Activated naive CD8-positive, alpha-beta T cell treated with anti-CD3 and anti-CD28 coated beads, Interleukin-2, amount 50 U/mL, for 16 hours (primary cell): ENCODE measurements at places on chromosomes 6 and 20.

GRCh38 chr6:20879526-20879925 lies 345.3 kb downstream of the CDKAL1 start:
- no peak for DNase-seq

DNA sequence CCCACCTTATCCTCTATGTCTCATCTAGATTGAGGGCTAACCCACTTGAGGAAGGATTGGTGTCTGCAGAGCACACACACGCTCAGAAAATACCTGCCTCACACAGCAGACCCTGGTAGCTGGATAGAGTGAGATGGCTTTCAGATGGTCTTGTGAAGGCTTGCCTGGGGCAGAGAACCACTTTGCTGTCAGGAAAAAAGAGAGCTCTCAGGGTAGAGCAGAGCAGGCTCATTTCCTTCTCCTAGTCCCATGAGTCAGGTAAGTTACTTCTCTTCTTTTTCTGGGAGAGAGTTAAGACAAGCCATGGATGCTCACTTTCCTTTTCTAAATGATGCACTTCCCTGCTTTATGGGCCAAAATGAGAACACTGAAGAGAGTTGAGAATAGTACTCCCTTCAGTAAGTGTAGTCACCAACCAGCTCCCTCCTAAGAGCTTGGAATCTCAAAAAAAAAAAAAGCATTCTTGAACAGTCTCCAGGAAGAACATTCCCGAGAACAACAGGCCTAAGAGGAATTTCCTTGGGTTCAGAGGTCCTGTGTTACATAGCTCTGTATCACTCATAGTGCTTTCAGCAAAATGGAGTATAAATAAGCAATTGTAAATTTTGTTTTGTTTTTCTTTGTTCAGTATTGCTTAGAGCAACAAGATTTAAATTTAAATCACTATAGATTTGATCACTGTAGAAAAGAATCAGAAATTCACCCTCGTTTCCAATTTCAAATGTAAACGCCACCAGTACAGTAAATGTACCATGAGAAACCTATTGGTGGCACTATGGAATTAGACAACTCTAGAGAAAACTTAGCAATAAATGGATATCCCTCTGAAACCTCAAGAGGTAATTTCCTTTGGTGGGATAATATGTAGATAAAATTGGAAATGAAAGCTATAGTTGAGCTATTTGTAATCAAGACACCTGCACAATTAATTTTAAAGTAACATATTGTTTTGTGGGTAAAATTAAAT lies 530.3 kb downstream of the RFPL4B start:
- no peak for DNase-seq

GRCh38 chr20:6577451-6577850 lies 190.0 kb upstream of the BMP2 start:
- no peak for DNase-seq

GRCh38 chr6:90177544-90178383 lies 118.9 kb downstream of the BACH2 start:
- DNase-seq: no peak

GRCh38 chr6:75735491-75736186 lies 13.4 kb upstream of the MYO6 start:
- no peak for DNase-seq

GRCh38 chr6:22153384-22154158 lies 143.3 kb downstream of the PRL start:
- no peak for DNase-seq

- no peak for DNase-seq
Observed at GRCh38 chr6:137264311-137265075, 45.3 kb upstream of the IFNGR1 start.

GRCh38 chr6:42197555-42198362 lies 3.0 kb upstream of the GUCA1B start:
- DNase-seq: no peak

- DNase-seq: no peak
Observed at GRCh38 chr6:91486200-91486599, 899.3 kb upstream of the MAP3K7 start.

DNA sequence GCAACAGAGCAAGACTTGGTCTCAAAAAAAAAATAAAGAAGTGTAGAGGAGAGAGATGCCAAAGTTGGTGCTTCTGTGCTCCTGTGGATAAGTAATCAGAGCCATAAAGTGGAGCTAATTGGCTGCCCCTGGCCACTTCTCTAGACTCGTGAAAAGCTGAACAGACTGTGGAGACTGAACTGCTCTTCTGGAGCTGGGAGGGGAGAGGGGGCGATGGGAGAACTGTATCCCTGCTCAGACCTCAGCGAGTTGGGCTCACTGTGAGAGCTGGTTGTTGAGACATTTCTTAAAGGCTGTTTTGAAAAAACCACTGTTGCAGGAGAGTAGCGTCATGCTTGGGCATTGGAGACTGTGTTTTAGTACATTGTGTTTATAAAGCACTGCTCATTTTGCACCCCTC lies 125.7 kb downstream of the TCP11 start:
- DNase-seq: no peak

GRCh38 chr6:14067656-14068055 lies 49.9 kb upstream of the CD83 start:
- DNase-seq: no peak

DNA sequence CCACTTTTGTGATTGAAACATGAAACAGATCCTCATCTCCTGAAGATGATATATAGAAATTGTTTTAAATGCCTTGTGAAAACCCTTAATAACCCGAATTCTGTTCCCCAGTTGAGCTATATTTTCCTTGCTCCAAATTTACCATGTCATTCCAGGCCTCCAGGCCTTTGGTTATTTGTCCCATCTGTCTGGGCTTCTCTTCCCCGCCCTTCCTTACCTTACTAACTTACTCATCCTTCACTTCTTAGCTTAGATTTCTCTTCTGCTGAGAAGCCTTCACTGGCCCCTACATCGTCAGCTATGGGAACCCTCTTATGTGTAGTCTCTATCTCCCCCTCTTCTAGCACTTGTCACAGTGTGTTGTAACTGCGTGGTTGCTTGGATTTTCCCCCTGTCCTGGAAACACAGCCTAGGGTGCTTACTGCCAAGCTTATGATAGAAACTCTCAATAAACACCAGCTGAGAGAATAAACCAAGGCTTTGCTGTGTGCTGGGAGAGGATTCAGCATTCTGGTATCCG lies 68.6 kb downstream of the SGK1 start:
- DNase-seq: no peak

DNA sequence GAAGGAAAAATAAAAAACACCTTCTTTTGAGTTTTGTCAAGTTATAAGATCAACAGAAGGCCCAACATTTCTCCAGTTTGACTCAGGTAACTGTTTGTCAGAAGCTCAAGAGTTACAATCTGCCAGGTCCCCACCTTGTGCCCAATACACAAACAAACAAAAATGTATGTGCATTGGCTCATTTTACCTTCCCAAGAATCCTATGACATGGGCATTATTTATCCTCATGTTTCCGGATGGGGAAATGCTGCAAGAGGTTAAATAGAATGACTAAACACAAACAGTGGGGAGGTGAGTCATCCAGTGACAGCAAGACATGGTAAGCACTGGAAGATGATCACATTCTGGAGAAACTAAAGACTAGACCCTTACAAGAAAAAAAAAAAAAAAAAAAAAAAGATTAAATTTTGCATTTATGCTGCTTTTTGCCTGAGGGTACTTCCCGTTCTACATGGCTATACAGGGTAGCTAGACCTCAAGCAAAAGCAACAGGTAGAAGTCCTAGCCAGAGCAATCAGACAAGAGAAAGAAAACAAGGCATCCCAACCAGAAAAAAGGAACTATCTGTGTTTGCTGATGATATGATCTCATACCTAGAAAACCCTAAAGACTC lies 23.6 kb upstream of the ANKRD60 start:
- no peak for DNase-seq

DNA sequence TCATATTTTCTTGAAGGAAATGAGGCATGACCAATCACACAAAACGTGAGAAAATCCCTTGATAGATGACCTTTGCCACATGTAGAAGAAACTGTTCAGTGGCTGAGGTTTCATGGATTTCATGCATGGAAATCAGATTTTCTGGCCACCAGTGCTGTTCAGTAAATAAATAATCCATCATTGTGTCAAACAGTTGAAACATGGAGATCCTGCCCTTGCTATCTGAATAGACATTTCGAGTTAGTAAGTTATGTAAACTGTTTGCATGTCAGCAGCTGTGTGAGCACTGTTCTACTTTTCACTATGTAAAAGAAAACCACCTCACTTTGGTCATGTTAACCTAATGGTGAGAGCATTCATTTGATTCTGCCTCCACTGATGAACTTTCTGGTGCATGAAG lies 793.9 kb upstream of the EPHA7 start:
- DNase-seq: no peak

DNA sequence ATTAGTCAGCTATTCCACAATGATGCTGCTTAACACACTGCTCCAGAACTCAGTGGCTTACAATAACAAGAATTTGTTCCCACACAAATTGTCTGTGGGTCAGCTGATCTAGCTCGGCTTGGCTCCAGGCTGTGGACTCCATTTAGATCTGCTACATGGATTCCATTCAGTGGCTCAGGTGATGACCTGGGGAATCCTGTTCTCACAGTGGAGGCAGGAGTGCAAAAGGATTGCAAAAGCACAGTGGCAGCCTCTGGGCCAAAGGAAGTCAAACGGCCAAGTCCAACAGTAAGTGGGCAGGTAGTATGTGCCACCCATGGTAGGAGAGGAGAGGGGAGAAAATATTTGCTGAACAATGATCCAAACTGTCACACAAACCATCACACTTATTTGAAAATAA lies 15.8 kb upstream of the LRRN4 start:
- no peak for DNase-seq

- DNase-seq: no peak
Observed at GRCh38 chr6:4858194-4859015, 82.2 kb downstream of the CDYL start.

- DNase-seq: no peak
Observed at GRCh38 chr20:34850969-34851368, 21.7 kb downstream of the GGT7 start.

GRCh38 chr6:117389227-117390057 lies 36.3 kb downstream of the ROS1 start:
- DNase-seq: no peak

- no peak for DNase-seq
Observed at GRCh38 chr6:153012856-153013255, 10.3 kb upstream of the MTRF1L start.

- DNase-seq: no peak
Observed at GRCh38 chr6:158323561-158323958, 11.3 kb downstream of the TULP4 start.

DNA sequence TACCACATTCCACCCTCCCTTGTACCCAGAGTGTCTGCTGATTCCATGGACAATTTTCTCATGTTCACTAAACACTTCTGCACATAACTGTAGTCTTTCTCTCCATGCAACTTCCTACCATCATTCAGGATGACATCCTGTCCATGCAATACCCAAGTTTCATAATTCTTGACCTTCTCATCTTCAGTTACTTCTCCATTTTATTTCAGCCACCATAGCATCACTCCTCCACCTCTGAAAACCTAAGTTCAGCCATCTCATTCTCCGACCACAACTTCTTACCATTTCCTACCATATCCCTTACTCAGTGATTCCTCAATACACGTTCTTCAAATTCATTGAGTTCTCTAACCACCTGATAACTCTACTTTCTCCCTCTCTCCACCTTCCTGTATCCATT lies 216.5 kb upstream of the TENT5A start:
- DNase-seq: no peak

DNA sequence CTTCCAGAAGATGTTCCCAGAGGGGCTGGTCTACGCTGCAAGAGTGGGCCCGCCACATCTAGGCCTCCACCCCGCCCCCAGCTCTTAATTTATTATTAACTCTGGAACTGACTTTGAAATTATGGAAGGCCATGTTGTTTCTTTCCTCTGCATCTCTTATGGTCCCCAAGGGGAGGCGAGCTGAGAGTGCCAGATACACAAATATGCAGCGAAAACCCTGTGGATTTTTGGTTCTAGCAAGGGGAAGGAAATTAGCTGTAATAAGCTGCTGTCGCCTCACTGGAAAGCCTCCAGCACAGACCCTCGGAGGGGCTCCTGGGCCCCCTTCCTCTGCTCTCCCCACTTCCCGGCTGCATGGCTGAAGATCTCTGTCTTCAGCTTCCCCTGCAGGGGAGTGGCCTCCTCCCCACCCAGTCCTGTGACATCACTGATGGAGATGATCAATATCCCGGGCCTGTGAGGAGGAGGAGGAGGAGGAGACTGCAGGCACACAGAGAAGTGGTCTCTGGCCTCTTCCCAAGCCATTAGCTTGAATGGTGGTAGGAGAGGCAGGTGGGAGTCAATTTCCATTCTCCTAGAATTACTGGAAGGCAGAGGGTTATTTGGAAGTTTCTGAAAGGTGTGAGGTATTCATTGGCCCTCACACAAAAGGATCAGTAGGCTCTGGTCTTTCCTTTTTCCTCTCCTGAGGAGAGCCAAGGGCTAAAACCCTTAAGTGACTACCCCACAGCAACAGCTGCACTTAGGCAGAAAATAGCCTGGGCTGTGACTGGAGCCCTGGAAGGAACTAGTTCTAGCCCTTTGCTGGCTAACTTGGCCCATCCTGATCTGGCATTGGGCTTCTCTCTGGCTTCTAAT lies 39.7 kb upstream of the CCDC167 start:
- DNase-seq: no peak

DNA sequence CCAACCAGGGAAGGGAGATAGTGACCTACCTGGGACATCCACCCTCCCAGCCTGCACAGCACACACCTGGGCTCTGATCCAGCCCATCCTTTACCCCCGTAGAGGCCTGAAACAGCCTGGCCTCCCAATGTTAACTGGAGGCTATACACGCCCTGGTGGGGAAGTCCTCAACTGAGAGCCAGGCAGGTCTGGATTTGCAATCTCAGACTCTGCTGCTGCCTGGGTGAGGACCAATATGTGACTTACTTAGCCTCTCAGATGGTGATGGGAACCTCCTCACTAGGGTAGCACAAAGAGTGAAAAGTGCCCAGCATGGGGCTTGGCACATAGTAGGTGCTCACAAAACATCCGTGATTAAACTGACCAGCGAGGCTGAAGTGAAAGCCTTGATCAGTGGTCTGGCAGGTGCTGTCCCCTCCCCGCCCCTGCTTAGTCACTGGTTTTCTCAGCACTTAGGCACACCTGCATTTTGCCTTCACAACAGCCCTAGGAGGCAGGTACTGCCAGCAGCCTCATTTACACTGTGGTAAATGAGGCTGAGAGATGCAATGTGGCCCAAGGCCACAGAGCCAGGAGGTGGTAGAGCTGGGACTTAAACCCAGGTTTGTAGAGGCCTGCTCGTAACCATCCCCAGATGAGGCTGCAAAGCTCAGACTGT lies 12.4 kb downstream of the PEDS1 start:
- DNase-seq: no peak

GRCh38 chr6:56804996-56805395 lies 149.9 kb upstream of the BEND6 start:
- DNase-seq: no peak

DNA sequence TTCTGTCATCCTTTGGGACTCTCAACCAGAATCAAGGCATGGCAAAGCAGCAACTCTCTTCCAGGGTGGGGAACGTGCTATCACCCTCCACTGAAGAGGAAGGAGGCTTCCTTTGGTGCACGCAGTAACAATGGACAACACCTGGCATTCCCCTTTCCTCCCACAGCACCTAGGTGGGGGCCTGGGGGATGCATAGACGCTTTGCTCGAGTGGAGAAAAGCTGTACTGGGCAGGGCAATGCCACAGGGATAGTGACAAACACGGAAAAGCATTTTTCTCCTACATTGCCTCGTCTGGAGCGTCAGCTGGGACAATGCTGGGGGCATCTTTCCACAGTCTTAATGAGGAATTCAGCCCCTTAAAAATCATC lies 82.9 kb downstream of the GMPR start:
- DNase-seq: no peak

- no peak for DNase-seq
Observed at GRCh38 chr20:54451171-54451570, 24.2 kb upstream of the DOK5 start.
